ENCODE measurements at places on chromosomes 6 and 20. TPM values are rescaled to one million over a fixed set of nuclear protein-coding genes. Genes with fewer than 3 reads are reported as not detected.

The TENT5A gene
- 7.7 TPM for total RNA-seq

The TP53TG5 gene
- 0.31 TPM for total RNA-seq

The SLC35D3 gene
- not detected for total RNA-seq

The RAB44 gene
- total RNA-seq: not detected

The DNAH8 gene
- total RNA-seq: not detected

The ERMARD gene
- total RNA-seq: 21.2 TPM

The TMEM14A gene
- 1.8 TPM for total RNA-seq

The RHAG gene
- total RNA-seq: not detected

The MUCL3 gene
- total RNA-seq: not detected

The KCNS1 gene
- not detected for total RNA-seq

The TGM3 gene
- total RNA-seq: not detected

The BTN1A1 gene
- total RNA-seq: not detected

The GSTA1 gene
- total RNA-seq: not detected

The FAXC gene
- total RNA-seq: not detected

The OVOL2 gene
- total RNA-seq: not detected

The HTR1B gene
- total RNA-seq: not detected

The SLC22A2 gene
- total RNA-seq: not detected

The MTO1 gene
- total RNA-seq: 37.0 TPM
